ENCODE measurements at places on chromosomes 3 and 15.

DNA sequence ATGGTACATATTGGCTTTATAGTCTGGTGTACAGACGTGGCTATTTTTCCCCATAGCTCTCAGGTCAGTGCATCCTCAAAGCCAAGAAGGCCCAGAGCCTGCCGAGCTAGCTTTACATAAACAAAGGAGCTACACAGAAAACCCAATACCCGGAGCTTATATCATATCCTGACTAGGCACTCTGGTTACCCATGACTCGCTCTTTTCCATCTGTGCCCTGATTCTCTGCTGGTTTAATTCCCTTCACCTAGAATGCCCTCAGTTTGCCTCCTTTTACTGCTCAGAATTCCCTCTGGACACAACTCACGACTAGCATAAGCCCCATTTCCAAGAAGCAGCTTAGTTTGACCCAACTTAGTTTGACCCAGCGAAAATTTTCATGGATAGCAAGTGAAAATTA is 110.8 kb downstream of the TIGIT start:
- no peak for DNase-seq

DNA sequence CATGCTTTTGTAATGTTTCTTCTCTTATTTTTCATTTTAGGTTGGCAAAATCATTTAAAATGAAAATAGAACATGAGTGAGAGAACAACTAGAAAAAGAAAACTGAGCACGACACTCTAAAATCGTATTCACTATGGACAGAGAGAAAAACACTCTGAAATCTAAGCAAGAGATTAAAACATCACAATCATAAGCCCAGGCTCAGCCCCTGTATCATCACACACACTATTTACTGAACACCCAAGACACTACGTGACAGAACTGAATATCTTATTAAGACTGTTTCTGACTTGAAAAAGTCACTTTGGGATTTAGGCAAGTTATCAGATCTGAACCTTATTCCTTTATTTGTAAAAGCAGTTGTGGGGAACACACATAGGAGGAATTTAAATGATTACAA is 82.6 kb upstream of the PLXND1 start:
- no peak for DNase-seq

- DNase-seq, result no peak
Measured at GRCh38 chr3:63354160-63354559, 76.1 kb downstream of the SYNPR start.

DNA sequence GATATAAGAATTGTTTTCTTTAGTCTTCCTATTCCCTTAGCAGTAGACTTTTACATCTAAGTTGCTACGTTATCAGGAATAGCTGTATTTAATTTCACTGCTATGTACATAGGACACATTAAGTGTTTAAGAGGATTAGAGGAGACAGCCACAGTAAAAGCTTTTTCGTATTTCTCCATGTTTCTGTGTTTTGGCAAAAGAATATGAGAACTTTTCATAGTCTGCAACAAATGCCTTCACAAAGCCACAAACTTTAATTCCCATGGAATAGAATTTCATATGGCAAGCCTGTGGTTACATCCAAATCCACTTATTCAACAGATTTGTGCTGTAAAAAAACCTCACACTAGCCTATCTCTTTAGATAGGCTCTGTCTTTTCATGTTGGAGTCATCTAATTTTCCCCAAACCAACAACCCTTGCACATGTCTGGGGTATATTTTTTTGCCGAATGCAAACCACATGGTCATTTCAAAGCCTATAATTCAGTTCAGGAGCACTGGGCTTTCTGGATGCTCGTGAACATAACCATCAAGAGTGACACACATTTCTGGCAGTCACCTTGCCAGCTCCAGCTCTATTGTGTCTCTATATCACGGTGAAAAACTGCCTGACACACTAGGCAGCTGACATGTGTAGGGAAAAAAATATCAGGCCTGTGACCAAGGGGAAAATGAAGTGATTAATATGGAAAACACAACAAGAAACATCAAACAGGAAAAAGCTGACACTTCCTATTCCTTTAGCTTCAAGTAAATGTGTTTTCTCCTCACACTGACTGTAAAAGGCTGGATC is 19.2 kb downstream of the PLD1 start:
- DNase-seq, result no peak

DNA sequence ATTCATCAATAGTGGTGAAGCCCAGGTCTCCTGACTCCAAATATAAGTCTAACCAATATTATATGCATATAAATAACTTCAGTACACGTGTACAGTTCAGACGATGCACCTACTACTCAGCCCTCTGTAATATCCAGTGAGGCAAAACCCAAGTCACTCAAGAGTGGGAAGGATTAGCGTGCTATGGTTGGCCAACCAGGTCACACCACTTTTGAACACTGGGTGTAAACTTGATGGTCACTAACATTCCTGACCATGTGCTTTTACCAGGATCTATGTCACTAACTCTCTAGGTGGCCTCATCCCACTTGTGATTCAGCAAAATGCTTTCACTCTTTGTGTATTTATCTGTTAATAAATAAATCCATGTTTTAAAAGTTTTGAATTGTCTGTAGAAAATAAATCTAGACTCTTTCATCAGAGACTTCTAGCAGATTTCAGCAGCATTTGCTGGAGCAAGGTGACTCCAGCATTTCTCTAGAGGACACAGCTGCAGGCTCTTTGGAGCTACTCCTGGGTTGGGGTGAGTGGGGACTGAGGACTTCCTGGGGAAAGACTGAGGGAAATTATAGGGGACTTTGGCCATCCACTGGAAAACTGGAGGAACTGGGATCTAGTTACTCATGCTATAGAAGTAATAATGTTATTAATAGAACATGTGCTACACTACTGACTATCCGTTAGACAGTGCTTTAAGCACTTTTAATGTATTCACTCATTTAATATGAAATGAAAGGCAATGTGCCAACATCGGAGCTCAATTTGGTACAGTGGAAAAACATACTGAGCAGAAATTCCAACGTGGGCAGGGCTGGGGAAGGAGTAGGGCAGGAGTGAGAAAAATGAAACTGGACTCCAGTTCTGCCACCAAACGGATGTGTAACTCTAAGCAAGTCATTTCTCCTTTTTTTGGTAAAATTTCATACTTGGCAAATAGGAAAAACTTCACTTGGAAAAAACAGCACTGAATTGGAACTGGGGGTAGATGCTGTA is 97.9 kb downstream of the RORA start:
- DNase-seq, result no peak

DNA sequence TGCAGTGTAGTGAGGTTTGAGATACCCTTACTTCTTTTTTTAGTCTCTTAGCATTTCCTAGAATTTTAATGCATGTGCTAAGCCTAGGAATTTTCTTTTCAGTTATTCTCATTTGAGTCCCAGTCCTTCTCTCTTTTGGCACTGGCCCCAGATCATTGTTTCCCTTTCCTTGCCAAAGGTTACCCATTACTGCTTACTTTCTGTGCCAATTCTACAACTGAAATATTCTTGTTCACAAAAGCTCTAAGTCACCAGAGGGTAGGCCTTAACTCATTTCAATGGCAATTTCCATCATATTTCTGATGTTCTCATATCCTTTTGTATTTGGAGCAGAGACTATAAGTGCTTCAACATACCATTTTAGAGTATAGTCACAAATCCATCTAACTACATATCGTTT is 199.6 kb upstream of the CBLB start:
- no peak for DNase-seq

DNA sequence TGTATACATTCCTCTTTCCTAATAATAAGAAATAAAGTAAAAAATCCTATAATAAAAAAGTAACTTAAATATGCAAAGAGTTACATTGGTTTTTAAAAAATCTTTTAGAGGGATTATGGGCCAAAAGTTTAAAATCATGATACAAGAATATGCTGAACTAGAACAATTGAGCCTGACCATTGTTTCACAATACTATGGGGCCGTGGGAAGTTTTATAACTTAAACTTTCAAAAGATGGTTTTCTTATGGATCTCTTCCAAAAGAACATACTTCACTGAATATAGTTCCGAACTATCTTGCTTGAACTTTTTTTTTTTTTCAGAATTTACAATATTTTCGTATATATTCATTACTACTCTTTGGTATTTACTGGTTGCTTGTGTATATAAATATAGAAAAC is 97.6 kb downstream of the NFKBIZ start:
- no peak for DNase-seq

All from stimulated activated CD4-positive, alpha-beta T cell treated with anti-CD3 and anti-CD28 coated beads, Interleukin-1b, Interleukin-23, amount 100 ng/mL, for 24 hours (primary cell).